ENCODE measurements at places on chromosomes 2 and 18.
A peak's percentile ranks its signal among the peaks of the same experiment; 100 is the strongest.

GRCh38 chr2:169294001-169294675 is 68.2 kb downstream of the LRP2 start:
- no peak for DNase-seq

GRCh38 chr2:215136669-215137328 is 1.6 kb downstream of the ABCA12 start:
- peak; percentile 26 for DNase-seq

DNA sequence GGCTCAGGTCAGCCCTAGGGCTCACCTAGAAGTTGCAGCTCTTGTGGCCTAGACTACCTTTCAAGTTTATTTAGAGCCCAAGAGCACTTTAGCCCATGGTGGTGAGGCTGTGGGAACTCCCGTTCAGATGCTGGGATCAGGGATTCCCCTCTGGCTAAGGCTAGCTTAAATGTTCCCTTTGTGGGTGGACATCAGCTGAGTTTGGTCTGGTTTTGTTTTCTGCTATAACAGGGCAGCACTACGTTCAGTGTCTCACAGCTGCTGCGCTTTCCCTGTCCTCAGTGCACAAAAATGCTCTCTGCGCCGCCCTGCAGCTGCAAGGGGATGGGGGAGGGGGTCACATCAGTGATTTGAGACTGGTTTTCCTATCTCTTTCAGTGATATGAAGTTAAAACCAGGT is 170.5 kb upstream of the KCNJ3 start:
- no peak for DNase-seq

- DNase-seq = peak; percentile 8
These were observed 108.9 kb downstream of the CLIP4 start for GRCh38 chr2:29223851-29224692.

- DNase-seq = no peak
These were observed 5.8 kb downstream of the SH3RF3 start for GRCh38 chr2:109134741-109135358.

- DNase-seq = no peak
These were observed 139.7 kb downstream of the PRPF40A start for GRCh38 chr2:152577579-152577978.

DNA sequence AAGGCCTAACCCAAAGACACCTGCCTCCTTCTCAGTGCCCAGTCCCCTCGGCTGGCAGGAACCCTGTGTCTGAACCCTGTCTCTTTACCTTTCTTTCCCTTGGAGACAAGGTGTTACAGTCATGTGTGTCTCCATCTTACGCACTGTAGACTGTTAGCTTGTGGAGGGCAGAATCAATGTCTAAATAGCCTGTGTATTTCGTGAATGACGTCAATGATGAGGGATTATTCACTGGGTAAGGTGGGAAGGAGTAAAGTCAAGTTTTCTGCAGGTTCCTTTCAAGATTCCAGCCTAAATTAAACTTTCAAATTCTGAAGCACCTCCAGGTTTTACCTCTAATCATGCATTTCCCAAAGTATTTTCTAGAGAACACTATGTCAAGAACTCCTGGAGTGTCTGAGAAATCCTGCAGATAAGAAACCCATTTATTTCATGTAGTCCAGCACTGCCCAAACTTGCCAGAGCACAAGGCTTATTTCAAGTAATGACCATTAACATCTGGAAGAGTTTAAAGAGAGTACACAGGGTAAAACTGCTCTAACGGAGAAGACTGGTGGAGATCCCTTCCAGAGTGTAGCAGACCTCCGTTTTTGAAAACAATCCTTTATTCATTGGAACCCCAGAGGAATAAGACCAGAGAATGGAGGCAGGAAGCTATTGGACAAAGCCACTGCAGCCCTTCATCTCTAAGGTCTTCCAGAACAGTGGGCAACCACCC is 72.8 kb downstream of the KCNF1 start:
- DNase-seq = no peak

GRCh38 chr2:147679191-147679954 is 165.5 kb upstream of the ACVR2A start:
- no peak for DNase-seq

DNA sequence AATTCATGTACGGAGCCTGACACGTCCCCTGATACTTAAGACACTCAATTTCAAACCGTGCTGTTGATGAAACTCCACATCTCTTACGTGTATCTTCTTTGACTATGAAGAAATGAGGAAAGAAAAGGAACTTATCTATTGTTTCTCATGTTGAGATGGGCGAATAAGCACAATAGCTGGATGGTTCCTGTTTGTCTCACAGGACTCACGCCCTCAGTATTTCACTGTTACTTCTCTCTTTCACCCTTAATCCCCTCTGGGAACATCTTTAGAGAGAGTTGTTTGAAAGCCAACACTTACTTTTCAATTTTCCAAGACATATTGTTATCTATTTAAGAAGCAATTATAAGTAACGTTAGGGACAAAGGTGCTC is 99.8 kb downstream of the COPS8 start:
- DNase-seq = no peak

DNA sequence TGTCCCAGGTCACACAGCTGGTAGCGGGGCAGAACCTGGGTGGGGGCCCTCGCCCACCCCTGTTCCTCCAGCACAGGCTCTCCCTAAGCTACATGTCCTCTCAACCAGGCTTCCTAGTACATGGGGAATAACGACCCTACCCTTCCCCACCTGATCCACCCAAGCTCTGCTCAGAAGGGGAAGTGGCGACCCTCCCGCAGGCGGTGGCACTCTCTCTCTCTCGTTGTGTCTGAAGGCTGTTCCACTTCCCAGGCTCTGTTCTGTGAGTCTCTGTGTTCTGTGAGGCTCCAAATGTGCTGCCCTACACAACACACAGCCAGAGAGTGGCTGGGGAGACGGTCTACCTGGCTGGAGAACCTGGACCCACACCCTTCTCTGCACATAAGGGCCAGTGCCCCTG is 135.8 kb downstream of the COPS8 start:
- DNase-seq = no peak

DNA sequence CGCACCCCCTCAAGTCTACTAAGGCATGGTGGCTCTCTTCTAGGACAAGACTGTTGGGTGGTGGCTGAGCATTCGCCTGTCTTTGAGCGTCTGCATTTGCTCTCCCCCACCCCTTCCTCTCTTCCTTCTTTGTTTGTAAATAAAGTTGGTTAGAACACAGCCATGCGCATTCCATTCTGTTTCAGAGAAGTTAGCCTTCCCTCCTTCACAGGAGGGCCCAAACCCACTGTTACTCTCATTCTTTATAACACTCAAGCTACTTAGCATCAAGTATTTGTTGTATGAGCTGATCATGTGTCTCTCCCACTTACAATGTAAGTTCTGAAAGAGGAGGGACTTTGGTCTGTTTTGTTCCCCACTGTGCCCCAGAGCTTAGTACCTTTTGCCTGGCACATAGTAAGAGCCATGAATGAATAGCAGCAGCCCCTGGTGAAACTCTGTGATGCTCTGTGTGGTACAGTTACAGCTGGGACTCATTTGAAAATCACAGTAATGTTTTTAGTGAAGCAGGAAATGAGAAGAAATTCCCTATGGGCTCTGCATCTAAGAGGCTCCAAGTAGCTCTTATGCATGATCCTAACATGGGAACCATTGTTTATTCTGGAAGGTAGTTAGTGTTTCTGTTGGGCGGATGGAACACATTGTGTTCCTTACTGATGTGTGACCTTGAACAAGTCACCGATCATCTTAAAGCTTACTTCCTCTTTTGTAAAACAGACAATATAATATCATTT is 7.7 kb downstream of the MGAT5 start:
- no peak for DNase-seq

- DNase-seq = no peak
These were observed 61.3 kb downstream of the UGP2 start for GRCh38 chr2:63903003-63903402.

GRCh38 chr2:25851740-25852503 is 26.4 kb downstream of the ASXL2 start:
- DNase-seq = peak; percentile 64

DNA sequence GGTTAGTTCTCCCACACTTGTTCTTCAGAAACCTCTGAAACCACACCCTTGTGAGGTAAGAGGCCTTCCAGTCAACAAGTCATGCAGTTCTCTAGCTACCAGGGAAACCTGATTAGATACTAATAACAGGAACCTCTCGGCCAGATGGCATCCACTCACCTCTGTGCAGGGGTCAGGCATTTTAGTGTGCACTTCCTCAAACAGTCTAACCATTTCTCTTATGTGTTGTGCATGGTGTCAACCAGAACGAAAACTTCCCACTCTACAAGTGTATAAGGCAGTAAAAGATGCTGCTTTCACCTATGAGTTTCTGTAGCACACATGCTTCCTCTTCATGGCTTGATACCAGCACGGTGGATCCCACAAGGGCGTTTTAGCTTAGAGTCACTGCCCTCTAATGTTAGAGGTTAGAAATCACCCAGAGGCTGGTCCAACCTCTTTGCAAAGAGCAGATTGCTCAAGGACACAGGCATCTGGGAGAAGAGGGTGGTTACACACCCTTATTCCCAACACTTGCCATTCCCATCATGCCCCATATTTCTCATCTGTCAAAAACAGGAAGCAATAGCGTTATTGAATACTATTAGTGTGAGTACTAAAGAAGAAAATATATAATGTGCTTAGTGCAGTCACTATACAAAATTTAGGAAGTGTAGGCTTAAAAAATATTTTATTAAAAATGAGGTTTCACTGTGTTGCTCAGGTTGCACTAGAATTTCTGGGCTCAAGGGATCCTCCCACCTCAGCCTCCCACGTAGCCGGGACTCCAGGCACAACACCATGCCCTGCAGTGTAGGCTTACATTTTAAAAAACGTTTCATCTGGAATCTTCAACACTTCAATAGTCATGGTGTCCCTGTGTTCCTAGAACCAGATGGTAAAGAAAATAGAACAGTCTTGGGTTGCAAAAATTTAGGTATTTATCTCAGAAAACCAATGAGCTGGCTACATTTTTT is 34.5 kb upstream of the RAB31 start:
- DNase-seq = peak; percentile 35

- peak; percentile 39 for DNase-seq
These were observed 652.0 kb downstream of the PLCL1 start for GRCh38 chr2:198456418-198456817.

- DNase-seq = no peak
These were observed 63.6 kb downstream of the CTNNA2 start for GRCh38 chr2:79576451-79576850.

- DNase-seq = no peak
These were observed 3.8 kb downstream of the SLC1A4 start for GRCh38 chr2:64992990-64993389.

- no peak for DNase-seq
These were observed 17.2 kb downstream of the GKN2 start for GRCh38 chr2:68935471-68935870.

GRCh38 chr18:50045126-50045525 is 149.8 kb downstream of the MYO5B start:
- no peak for DNase-seq

DNA sequence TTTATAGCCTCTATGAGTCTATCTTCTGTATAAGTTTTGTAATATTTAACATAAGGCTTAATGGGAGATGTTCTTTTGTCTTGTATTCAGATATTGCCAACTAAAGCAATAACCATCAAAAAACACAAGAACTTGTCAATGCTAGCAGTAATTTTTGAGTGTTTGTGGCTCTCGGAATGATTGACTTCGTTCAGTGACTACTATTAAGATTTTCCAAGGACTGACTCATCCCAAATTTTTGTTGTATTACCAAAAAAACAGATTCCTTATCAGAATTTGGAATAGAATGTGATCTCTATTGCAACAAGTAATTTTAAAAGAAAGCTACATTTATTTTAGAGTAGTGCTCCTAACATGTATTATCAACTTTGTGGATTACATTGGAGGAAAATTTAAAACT is 8.1 kb downstream of the NABP1 start:
- DNase-seq = no peak

- peak; percentile 81 for DNase-seq
These were observed 218.2 kb downstream of the SH3BP4 start for GRCh38 chr2:235170016-235170415.

DNA sequence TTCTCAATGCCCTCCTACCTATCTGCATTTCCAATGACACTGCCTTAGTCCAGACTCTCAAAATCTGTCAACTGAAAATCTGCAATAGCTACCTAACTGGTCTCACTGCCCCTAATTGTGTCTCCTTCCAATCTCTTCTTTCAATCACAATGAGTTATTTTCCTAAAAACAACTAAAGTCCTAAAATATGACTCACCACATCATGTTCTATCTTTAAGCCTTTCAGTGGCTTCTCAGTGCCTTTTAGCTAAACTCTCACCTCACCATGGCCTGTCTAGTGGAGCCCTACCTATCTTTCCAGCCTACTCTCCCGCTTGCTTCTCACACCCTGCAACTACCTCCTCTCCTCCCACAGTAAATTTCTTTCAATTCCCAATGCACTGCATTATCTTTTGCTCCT is 220.9 kb upstream of the PKDCC start:
- no peak for DNase-seq

DNA sequence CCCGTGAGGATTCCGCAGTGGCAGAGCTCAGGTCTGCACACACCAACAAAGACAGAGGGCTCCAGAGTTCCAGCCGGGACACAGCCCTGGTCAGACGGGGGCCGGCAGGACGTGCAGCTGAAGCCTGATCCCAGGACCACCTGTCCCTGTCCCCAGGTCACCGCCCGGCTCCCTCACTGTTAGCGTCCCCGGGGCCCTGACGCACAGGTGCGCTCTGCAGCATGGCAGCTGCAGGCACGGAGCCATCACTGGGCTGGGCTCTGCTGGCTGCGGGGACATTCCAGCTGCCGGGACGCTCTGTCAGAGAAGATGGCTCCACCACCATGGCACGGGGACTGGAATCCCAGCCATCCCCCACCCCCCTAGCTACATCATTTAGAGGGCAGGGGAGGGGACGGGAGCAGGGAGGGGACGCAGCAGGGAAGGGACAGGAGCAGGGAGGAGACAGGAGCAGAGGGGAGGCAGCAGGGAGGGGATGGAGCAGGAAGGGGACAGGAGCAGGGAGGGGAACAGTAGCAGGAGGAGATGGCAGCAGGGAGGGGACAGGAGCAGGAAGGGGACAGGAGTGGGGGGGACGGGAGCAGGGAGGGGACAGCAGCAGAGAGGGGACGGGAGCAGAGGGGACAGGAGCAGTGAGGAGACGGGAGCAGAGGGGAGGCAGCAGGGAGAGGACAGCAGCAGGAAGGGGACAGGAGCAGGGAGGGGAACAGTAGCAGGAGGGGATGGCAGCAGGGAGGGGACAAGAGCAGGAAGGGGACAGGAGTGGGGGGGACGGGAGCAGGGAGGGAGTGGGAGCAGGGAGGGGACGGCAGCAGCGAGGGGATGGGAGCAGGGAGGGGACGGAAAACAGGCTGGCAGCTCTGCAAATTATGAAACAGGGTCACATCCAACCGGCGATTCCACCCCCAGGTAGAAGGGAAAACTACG is 39.8 kb downstream of the SLC66A2 start:
- DNase-seq = no peak

- no peak for DNase-seq
These were observed 277.5 kb upstream of the ZSWIM2 start for GRCh38 chr2:187126247-187127005.

- no peak for DNase-seq
These were observed 38.1 kb downstream of the RHOB start for GRCh38 chr2:20484810-20485611.

All from HS-5 (cell line).